ENCODE measurements at places on chromosomes 16 and 17. TPM values are rescaled to one million over a fixed set of nuclear protein-coding genes. Genes with fewer than 3 reads are reported as not detected.

PRKCB gene
- 77.0 TPM for total RNA-seq

PLEKHH3 gene
- 1.9 TPM for total RNA-seq

GNAO1 gene
- total RNA-seq = 21.0 TPM

TP53TG3B gene
- not detected for total RNA-seq

- H3K4me1 ChIP-seq = peaks cover 23% of the 10 kb centered on the region
- H3K36me3 ChIP-seq = no peaks in the 10 kb centered on the region
- H3K27ac ChIP-seq = no peak overlapping the region
- no peak for DNase-seq
Observed at GRCh38 chr17:17672453-17673368, 8.5 kb upstream of the RAI1 start.

DNA sequence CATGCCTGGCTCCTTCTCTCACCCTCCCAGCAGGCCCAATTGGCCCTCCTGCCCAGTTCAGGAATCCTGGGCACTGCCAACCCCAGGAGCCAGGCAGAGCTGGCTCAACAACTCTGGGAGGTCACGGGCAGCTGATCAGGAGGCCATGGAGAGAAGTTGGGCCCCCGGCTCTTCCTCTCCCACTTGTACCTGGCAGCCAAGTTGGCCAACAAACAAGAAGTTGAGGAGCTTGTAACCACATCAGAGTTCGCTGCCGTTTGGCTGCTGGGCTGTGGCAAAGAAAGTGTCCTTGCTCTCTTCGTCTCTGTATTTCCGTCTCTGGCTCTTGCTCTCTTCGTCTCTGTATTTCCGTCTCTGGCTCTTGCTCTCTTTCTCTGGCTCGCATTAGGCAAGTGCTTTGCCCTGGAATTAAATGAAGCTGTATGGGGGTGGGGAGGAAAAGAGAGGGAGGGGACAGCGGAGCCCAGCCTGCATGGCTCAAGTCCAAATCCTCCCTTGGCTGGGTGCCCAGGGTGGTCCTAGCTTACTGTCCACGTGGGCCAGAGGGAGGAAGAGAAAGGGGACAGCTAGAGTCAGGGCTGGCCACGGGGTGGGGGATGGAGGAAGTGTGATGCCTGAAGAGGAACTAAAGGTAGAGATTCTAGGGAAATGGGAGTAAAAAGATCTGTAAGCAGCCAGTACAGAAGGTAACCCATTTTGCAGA is 7.8 kb upstream of the TMEM132E start:
- H3K4me3 ChIP-seq = no peak overlapping the region
- H3K4me1 ChIP-seq = no peaks in the 10 kb centered on the region
- peaks cover 49% of the 10 kb centered on the region for H3K27me3 ChIP-seq
- DNase-seq = no peak
- H3K27ac ChIP-seq = no peak overlapping the region
- no peaks in the 10 kb centered on the region for H3K36me3 ChIP-seq

GRCh38 chr16:3152027-3152276 is 17.1 kb downstream of the ZNF213 start:
- peak overlapping the region; percentile 78 for H3K4me3 ChIP-seq
- peaks cover 3% of the 10 kb centered on the region for H3K36me3 ChIP-seq
- H3K27me3 ChIP-seq = peaks cover under 1% of the 10 kb centered on the region
- H3K4me1 ChIP-seq = peaks cover 23% of the 10 kb centered on the region

- no peaks in the 10 kb centered on the region for H3K27me3 ChIP-seq
- no peak overlapping the region for H3K27ac ChIP-seq
- no peak overlapping the region for H3K4me3 ChIP-seq
- no peak for DNase-seq
- no peaks in the 10 kb centered on the region for H3K4me1 ChIP-seq
- no peaks in the 10 kb centered on the region for H3K36me3 ChIP-seq
Observed at GRCh38 chr16:60304720-60305119, 1570.6 kb upstream of the GOT2 start.

All from activated T-cell treated with anti-CD3 and anti-CD28 coated beads, Interleukin-2, amount 50 U/mL, for 72 hours (primary cell).